ENCODE measurements at places on chromosomes 11 and 22. TPM values are rescaled to one million over a fixed set of nuclear protein-coding genes. Genes with fewer than 3 reads are reported as not detected.

OR10D3 gene
- total RNA-seq: not detected

EFCAB6 gene
- 0.88 TPM for total RNA-seq

OR52N4 gene
- total RNA-seq: not detected

DNA sequence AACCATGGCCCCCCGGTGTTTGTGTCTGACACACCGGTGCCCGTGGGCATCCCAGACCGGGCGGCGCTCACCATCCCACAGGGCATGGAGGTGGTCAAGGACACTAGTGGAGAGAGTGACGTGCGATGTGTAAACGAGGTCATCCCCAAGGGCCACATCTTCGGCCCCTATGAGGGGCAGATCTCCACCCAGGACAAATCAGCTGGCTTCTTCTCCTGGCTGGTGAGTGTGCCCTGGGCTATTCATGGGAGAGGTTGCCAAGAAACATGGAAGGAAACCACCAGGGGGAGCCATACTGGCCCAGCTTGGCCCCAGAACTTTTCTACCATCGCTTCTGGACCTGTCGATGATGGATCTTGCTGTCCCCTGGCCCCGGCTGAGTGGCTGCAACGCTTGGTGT is 36.5 kb downstream of the PRDM11 start:
- peak; percentile 31 for DNase-seq

- no peak for DNase-seq
Observed at GRCh38 chr22:37235897-37236607, 8.0 kb downstream of the RAC2 start.

DNA sequence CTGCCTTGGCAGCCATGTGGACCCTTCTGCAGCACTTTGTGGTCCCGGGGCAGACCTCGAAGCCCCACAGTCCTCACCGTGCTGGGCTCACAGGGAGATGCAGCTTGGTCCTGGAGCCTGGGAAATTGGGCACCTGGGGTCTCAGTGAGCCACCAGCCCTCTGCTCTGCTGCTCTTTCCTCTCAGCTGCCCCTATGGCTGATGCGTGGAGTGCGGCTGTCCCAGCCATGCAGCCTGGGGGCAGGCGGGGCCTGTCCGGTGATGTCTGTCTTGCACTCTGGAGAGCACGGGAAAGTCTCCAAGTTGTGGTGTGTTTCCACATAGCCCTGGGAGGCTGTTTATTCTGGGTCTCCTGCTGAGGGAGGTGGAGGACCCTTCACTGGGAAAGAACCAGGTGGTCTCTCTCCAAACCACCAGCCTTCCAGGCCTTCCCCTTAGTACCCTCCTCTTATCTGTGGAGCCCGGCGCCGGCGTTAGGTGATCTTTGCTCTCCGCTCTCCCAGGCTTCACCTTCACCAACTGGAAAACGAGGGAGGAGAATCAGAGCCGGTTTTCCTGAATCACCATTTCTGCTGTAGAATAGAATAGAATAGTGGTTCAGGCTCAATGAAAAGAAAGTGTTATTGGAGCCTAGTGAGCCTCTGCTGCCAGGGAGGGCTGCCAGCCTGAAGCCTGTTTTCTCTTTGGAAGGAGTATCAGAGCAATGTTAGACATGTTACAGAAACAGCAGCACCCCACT is 41.2 kb upstream of the GRAMD4 start:
- DNase-seq: no peak

DNA sequence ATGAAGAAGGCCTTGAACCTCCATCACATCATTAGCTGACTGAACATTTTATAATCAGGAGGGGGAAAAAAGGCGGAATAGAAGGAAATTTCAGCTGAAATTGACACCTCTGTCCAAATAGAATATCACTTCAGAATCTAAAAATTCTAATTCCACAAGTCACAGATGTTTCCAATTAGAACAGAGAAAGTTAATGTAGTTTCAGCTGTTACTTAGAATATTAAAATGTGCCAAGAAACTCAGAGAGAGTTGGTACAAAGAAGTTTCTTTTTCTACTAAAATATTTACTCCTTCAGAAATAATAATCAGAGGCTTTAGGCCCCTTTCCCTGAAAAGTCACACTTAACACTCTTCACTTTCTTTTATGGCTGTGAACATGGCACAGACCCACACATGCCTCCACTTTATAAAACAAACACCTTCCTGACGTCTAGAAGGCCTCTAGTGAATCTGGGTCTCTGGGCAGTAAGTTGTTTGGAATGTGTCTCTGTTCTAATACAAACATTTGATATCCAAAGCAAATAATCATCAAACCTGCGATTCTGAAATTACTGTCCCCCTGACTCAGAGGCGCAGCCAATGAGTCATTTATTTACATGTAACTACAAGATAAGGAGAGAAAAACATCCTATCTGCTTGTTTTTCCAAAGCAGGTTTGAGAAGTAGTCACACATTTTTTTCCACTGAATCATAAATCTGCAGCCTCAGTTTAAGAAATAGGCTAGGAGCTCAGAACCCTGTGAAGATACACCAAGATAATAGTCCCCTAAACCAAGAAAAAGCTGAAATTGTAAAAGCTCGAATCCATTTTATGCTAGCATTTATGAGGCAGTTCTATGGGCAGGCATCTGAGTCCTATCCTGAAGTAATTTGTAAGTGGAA is 148.4 kb downstream of the ME3 start:
- DNase-seq: peak; percentile 90

MRPL23 gene
- total RNA-seq: 292 TPM

- no peak for DNase-seq
Observed at GRCh38 chr22:42462016-42462415, 29.8 kb upstream of the NFAM1 start.

DNA sequence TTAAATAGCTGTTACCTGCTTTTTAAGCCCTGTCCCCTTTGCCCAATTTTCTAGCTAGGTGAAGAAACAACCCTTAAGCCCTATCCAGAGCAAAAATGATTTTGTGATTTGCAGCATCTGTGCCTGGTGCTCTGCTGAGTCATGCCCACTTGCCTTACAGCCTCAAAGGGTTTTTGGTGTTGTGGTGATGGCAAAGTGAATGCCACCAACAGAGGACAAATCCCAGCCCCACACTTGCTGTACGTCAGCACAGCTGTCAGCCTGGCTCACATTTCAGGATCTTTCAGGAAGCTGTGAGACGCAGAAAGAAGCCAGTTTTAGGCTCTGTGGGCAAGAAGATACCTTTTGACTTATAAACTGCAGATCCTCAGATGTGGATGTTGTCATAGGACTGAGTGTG is 401.7 kb downstream of the TENM4 start:
- DNase-seq: no peak

- no peak for DNase-seq
Observed at GRCh38 chr11:18697576-18697975, 1.0 kb upstream of the TMEM86A start.

DNA sequence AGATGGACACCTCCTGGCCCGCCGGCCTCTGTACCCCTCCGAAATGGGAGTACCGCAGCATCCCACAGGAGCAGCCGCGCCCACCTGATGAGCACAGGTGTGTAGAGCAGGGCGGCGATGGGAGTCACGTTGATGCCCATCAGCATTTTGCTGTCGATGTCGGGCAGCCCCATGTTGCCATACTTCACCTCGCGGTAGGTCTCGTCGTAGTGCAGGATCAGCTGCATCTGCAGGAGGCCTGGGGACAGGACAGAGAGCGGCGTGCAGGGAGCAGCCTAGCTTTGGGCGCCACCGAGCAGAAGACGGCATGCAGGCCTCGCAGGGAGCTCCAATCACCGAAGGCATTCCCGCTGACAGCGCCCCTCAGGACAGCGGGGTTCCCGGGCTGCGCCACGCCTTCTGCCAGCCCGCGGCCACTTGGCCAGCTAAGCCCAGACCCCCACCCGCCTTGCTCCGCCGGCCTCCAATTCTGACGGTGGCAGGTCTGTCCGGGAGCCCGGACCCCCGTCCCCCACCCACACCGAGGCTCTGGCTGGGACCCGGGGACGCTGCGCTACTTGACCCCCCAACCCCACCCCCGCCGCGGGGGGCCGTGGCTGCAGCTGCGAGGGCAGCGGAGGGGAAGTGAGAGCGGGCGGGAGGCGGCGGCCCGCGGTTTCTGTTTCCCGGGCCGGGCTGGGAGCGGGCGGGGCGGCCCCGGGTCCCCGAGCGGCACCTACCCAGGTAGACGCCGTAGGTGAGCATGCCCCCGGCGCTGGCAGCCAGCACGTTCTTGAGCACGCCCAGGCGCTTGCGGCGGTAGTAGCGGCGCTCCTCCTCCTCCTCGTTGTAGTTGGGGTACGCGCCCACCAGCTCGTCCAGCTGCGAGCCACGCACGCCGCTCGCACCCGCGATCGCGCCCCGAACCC is 705 bp downstream of the UNC93B1 start:
- no peak for DNase-seq

DNA sequence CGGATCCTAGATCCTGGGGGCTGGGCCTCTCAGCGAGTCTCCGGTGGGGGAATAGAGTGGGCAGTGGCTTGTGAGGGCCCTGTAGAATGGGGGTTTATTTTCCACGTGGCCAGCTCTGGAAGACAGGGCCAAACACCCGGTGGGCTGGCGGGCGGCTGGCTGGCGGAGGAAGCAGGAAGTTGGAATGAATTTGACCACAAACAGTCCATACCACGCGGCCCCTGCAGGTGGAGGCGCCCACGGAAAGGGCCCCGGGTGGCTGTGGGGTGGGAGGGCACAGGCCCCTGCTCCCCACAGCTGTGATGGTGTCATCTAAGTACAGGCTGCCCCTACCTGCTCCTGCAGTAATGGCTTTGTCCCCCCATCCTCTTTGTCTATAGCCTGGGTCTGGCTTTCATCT is 15.1 kb downstream of the MCAT start:
- DNase-seq: no peak

IL18 gene
- 68.3 TPM for total RNA-seq

PKP3 gene
- total RNA-seq: 44.0 TPM

OR51E2 gene
- not detected for total RNA-seq

DNA sequence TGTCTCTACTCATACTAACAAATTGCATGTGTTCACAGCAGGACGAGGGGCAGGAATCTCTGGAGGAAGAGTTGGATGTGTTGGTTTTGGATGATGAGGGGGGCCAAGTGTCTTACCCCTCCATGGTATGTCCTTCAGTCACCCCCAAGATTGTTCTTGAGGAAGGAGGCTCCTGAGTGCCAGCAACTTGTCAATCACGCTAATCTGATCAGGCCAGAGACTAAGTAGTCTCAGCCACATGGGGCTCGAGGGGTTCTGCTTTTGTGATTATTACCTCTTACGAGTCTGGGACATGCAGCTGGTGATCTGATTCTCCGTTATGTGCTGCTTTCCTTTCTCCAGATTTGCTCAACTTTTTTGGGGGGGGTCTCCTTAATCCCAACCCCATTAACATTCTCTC is 54.3 kb downstream of the CTNND1 start:
- DNase-seq: no peak

DNA sequence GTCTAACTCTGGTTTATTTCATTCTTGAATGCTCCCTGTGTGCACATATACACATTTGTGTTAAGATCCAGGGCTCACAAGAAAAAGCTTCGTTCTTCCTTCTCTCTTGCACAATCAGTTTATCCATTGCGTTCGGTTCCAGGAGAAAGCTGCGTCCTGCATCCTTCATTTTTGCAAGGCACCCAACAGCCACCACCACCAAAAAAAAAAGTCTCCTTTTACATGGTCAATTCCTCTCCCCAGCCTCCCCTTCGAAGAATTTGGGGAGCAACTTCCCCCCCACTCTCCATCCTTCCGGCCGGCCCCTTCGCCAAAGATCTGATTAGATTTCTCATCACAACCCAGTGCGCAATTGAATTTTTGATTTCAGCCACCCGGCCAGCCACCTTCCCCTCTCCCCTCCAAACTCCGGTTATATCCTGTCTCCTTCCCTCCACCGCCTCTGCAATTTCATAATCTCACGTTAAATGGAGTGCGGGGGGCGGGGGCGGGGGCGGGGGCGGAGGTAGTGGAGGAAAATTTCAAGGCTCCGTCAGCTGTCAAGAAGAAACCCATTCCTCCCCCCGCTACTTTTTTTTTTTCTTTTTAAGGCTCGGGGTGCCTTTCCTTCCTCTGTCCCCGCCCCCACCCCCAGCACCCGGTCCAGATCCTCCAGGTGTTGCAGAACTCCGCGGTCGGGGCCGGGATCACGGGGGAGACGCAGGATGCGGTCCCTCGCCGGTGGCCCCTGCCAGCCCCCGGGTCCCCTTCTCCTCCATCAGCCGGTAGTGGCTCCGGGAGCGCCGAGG is 1166.5 kb downstream of the LRRC4C start:
- DNase-seq: no peak

SLC25A18 gene
- not detected for total RNA-seq

ROBO4 gene
- total RNA-seq: 15.9 TPM

GRCh38 chr11:31818425-31818755 is 7.3 kb upstream of the PAX6 start:
- DNase-seq: no peak

Measured in A172 (cell line).